ENCODE measurements at places on chromosomes 1 and 21. TPM values are rescaled to one million over a fixed set of nuclear protein-coding genes. Genes with fewer than 3 reads are reported as not detected.

Gene RGS1
- 77.1 TPM for total RNA-seq

Gene KCNA3
- total RNA-seq = 0.43 TPM

Gene GJB3
- 0.72 TPM for total RNA-seq

Gene DCDC2B
- total RNA-seq = not detected

Gene TAGLN2
- total RNA-seq = 112 TPM

Gene PPIAL4G
- not detected for total RNA-seq

Gene ACTL8
- total RNA-seq = not detected

DNA sequence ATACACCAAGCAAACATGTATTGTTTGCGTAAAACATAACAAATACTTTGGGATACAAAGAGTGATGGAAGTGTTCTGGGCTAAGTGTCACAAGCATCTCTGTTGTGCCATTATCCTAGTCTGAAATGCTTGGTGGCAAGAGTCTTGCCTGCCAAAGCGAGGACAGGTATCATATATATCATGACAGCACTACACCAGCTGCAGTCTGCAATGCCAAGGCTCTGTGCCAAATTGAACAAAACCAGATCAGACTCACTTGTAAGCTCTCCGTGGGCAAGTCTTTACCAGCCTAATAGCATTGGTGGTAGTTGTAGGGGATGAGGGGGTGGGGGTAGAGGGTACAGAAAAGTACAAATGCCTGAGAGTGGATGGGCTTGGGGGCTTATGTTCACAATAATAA lies 119.2 kb downstream of the RWDD3 start:
- DNase-seq = no peak
- no peaks in the 10 kb centered on the region for H3K27me3 ChIP-seq
- no peak overlapping the region for H3K4me3 ChIP-seq
- H3K4me1 ChIP-seq = no peaks in the 10 kb centered on the region
- H3K36me3 ChIP-seq = no peaks in the 10 kb centered on the region
- no peak overlapping the region for H3K27ac ChIP-seq

- no peak overlapping the region for H3K27ac ChIP-seq
- no peak overlapping the region for H3K4me3 ChIP-seq
- no peak for DNase-seq
- H3K27me3 ChIP-seq = no peaks in the 10 kb centered on the region
These were observed 116.8 kb downstream of the KCNH1 start for GRCh38 chr1:211017075-211017718.

DNA sequence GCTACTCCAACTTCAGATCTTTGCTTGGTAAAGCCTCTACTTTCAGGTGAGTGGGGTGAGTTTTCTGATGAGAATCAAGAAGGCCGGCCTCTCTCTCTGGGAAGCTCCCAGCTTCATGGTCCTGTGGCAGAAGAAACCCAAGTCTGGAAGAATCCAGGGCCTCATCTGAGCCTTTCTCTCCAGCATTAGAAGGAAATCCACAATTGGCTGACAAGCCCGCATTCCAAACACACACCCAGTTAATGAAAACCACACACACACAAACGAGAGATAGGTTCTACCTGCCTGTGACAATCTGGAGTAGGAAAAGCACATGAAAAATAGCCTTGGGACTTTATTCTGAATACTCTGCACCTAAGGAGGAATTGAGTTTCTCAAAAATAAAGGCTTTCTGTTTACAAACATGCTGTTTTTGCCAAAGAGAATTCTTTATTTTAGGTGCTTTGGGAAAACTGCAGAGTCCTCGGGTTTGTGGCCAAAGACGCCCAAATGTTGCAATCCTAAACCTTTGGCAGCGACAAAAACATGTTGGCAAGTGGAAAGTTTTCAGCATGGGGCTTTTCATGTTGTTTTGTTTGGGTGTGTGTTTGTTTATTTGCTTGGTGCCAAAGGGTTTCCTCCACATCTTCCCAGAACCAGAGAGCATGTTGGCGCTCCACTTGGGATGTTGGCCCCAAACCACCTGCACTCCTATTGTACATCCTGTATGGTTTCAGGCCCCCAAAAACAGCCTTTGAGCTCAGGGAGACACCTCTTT lies 216.2 kb downstream of the SETD4 start:
- no peaks in the 10 kb centered on the region for H3K36me3 ChIP-seq
- no peak overlapping the region for H3K27ac ChIP-seq
- no peak overlapping the region for H3K4me3 ChIP-seq
- no peaks in the 10 kb centered on the region for H3K4me1 ChIP-seq
- H3K27me3 ChIP-seq = no peaks in the 10 kb centered on the region

DNA sequence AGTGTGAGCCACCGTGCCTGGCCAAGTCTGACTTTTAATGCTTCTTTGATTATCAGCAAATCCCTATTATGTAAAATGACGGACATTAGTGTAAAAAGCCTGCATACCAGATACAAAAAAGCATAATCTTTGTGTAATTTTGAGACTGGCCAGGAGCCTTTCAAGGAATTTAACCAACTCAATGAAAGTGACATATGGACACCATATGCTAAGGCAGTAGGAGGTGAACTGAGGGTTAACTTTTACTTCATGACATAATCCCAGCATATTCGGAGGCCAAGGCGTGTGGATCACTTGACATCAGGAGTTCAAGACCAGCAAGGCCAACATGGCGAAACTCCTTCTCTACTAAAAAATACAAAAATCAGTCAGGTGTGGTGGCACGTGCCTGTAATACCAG lies 94.6 kb downstream of the EIF4G3 start:
- H3K27me3 ChIP-seq = no peaks in the 10 kb centered on the region
- no peak for DNase-seq
- no peaks in the 10 kb centered on the region for H3K4me1 ChIP-seq
- no peak overlapping the region for H3K27ac ChIP-seq
- no peak overlapping the region for H3K4me3 ChIP-seq

- H3K4me3 ChIP-seq = no peak overlapping the region
- DNase-seq = no peak
- no peak overlapping the region for H3K27ac ChIP-seq
- no peaks in the 10 kb centered on the region for H3K36me3 ChIP-seq
- peaks cover 7% of the 10 kb centered on the region for H3K4me1 ChIP-seq
These were observed 3.5 kb upstream of the ZSCAN20 start for GRCh38 chr1:33468967-33469366.

DNA sequence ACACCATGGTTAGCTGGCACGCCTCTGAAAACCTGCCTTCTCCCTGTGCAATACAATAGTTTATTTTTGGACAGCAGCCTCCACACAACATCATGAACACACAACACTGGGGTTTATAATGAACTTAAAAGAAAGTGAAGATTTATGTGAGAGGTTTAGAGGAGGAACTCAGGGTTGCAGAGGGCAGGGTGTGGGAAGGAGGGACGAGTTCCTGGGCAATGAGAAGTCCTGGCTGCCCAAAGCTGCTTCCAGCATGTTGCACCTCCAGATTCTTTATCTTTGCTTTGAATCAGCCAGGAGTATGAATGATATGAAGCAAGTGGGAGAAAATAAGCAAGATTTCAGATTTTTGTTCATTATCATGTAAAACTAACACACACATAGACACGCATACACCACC lies 11.3 kb upstream of the LRRC8D start:
- no peaks in the 10 kb centered on the region for H3K27me3 ChIP-seq
- no peak overlapping the region for H3K27ac ChIP-seq
- DNase-seq = no peak

DNA sequence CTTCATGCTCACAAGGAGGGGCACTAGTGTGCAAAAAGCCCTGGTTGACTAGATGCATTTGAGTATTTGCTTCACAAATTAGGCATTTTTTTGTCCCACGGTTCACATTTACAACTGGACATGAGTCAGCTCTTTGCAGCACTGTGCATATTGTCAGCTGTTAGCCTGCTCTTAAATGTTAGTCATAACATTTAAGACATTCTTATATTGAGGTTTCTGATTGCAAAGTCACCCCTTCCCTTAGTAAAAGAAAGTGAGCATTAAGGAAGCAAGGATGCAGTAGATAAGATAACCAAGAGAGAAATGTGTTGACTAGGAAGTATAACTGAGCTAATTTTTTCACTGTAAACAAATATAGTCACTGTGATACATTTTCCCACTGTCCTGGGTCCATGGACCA lies 132.6 kb upstream of the CTTNBP2NL start:
- no peaks in the 10 kb centered on the region for H3K36me3 ChIP-seq
- H3K4me1 ChIP-seq = no peaks in the 10 kb centered on the region
- DNase-seq = no peak
- H3K27me3 ChIP-seq = no peaks in the 10 kb centered on the region
- H3K4me3 ChIP-seq = no peak overlapping the region
- no peak overlapping the region for H3K27ac ChIP-seq

DNA sequence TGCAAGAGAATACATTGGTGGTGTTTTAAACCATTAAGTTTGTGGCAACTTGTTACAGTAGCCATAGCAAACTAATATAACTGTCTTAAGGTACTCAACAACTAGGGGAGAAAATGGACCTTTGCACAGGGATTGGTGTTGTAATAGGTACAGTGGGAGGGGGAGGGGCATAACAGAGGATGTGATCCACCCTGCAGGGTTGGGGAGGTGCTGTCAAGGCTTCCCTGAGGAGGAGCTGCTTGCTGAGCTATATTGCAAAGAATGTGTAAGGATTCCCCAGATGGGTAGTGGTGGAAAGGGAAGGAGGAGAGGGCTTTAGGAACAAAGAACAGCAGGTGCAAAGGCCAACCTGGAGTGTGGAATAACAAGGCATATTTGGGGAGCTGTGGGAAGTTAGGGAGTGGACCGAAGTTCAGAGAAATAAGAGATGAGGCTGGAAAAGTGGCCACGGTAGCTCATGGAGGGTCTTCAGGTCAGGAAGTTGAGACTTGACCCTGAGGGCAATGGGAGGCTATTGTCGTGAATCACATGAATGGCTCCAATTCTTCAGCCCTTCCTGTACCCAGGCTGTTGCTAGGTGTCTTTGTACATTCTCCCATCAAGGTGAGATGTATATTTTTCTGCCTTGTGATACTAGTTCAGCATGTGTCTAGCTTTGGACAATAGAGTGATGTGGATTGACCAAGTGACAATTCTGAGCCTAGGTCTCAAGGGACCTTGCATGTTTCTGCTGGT lies 168.6 kb upstream of the CSF3R start:
- H3K4me1 ChIP-seq = no peaks in the 10 kb centered on the region
- H3K36me3 ChIP-seq = no peaks in the 10 kb centered on the region
- DNase-seq = no peak

DNA sequence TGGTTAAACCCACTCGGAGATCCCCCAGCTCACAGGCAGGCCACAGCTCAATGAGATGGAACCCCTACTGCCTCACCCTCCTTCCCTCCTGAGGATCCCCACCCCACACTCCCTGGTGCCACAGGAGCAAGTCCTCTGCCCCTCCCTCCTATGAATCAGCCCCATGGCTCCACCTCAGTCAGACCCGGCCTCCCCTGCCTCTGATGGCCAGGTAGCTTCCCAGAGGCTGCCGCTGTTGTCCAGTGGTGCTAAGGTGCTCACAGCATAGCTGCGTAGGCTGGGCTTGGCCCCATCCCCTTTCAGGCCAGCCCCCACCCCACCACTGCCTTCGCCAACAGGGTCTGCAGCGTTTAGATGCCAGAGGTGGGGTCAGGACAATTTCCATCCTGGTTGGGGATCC lies 98.5 kb upstream of the IGSF21 start:
- no peak for DNase-seq
- H3K4me3 ChIP-seq = no peak overlapping the region
- H3K36me3 ChIP-seq = no peaks in the 10 kb centered on the region
- no peak overlapping the region for H3K27ac ChIP-seq
- H3K27me3 ChIP-seq = no peaks in the 10 kb centered on the region

GRCh38 chr1:205375835-205376545 lies 19.3 kb upstream of the KLHDC8A start:
- no peak overlapping the region for H3K27ac ChIP-seq
- no peaks in the 10 kb centered on the region for H3K27me3 ChIP-seq
- DNase-seq = no peak
- no peak overlapping the region for H3K4me3 ChIP-seq

- H3K4me3 ChIP-seq = no peak overlapping the region
- no peak overlapping the region for H3K27ac ChIP-seq
- no peaks in the 10 kb centered on the region for H3K27me3 ChIP-seq
- DNase-seq = no peak
These were observed 355.0 kb upstream of the DUSP10 start for GRCh38 chr1:222096883-222097282.

DNA sequence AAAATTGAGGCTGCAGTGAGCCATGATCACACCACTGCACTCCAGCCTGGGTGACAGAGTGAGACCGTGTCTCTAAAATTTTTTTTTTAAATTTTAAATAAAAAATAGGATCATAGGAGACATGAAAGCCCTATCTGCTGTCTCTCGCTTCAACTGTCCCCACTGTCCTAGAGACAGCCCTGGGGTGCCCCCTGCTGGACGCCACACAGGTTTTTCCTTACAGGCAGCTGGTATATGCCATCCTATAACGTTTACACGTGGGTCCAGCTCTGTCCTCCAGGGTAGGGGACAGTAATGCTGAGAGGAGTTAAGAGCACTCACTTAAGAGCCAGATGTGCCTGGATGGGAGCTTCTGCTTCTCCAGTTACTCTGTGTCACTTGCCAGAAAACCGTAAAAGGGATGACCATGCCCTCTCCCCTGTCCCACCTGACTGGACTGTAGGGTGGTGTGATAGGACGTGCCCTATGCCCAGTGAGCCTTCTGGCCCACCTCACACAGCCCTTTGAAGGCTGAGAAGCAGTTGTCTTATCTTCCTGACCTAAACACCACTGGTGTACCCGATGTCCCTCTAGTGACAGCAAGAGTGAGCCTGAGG lies 8.5 kb downstream of the FBXO2 start:
- no peak overlapping the region for H3K27ac ChIP-seq
- H3K4me3 ChIP-seq = no peak overlapping the region
- DNase-seq = peak; percentile 88
- H3K4me1 ChIP-seq = peaks cover 6% of the 10 kb centered on the region

DNA sequence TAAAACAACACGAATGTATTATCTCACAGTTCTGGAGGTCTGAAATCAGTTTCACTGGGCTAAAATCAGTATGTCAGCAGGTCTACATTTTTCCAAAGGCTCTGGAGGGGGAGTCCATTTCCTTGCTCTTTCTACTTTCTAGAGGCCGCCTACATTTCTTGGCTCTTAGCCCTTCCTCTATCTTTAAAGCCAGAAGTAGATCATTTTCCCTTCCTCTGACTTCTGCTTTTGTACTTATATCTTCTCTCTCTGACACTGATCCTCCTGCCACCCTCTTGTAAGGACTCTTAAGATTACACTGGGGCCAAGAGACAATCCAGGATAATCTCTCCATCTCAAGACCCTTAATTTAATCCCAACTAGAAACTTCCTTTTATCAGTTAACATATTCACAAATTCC lies 41.4 kb downstream of the MSH4 start:
- H3K4me1 ChIP-seq = no peaks in the 10 kb centered on the region
- no peak for DNase-seq
- no peak overlapping the region for H3K4me3 ChIP-seq
- H3K27me3 ChIP-seq = no peaks in the 10 kb centered on the region
- H3K27ac ChIP-seq = no peak overlapping the region

GRCh38 chr1:231138236-231138635 lies 23.6 kb upstream of the TRIM67 start:
- H3K4me1 ChIP-seq = peaks cover 5% of the 10 kb centered on the region
- H3K27ac ChIP-seq = no peak overlapping the region
- DNase-seq = no peak
- H3K27me3 ChIP-seq = no peaks in the 10 kb centered on the region
- no peak overlapping the region for H3K4me3 ChIP-seq
